LHCN-M2 (cell line): ENCODE measurements at places on chromosomes 6 and 20. TPM values are rescaled to one million over a fixed set of nuclear protein-coding genes. Genes with fewer than 3 reads are reported as not detected.

Gene MED23
- total RNA-seq: 25.7 and 26.9 TPM in 2 replicates

Gene EPB41L2
- total RNA-seq: 18.1 and 26.2 TPM in 2 replicates

Gene STK4
- 18.2 and 22.3 TPM in 2 replicates for total RNA-seq

Gene BHLHE23
- total RNA-seq: not detected in 2 replicates

Gene MAPK13
- total RNA-seq: 0.63 and 1.0 TPM in 2 replicates

Gene ZBTB46
- total RNA-seq: 7.6 and 9.1 TPM in 2 replicates

DNA sequence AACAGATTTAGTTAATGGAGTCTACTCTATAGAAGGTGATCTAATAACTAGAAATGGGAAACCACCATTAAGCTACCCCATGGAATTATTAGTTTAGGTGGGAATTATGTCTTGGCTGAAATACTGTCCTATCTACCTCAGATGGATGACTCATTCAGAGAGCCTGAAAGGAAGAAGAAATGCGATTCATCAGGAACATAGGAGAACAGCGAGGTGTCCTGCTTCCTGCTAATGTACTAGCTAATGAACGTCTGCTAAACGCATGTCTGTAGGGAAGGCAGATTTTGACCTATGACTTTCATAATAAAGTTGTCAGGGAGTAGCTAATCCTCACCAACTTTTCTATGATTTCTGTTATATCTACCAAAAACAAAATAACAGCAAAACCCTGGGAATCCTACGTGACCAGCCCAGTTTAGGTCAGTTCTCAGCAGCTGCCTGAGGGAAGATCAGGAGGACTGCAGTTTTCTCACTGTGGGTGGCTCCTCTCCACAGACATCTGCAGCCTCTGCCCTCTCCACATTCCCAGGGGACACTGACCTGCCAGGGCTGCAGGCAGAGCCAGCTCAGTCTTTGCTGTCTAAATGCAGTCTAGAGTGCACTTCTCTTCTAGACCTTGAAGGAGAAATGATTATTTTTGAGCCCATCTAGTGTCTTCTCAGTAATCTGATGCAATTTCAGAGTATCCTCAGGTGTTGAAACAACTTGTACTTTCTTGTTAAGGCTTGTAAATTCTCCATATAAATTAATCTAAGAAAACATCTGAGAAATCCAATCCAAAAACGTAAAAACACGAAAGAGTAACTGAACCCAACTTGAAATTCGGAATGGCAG lies 18.1 kb upstream of the SFT2D1 start:
- DNase-seq: peak; percentile 74

- no peak for DNase-seq
Measured at GRCh38 chr6:141195251-141195832, 937.4 kb upstream of the GJE1 start.

- DNase-seq: no peak
Measured at GRCh38 chr6:168232989-168233874, 86.3 kb downstream of the DACT2 start.

DNA sequence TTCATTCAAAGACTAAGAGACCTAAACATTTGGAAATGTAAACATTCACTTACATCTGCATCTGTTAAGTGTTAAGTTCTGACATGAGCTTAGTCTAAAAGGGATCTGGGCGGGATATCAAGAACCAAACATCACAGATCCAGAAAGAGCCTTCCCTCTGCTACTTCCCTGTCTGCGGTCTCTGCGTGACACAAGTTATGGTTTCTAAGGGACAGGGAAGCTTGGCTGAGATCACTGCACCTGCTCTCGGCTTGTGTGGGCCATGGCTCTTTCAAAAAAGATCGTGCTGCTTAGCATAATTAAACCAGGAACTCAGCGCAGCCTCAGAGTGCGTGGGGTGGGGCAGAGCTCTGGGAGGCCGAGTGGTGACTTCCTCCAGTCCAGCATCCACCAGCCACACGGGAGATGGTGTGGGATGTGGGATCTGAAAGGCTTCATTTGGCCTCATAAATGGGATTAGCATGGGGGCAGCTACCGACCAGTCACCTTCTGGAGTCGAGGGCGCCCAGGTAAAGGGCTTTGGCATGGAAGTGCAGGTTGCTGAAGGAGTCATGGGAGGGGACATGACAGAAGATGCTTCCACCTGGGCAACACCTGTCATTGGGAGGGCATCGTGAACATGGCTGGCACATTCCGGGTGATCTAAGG lies 16.7 kb upstream of the RAMACL start:
- no peak for DNase-seq

DNA sequence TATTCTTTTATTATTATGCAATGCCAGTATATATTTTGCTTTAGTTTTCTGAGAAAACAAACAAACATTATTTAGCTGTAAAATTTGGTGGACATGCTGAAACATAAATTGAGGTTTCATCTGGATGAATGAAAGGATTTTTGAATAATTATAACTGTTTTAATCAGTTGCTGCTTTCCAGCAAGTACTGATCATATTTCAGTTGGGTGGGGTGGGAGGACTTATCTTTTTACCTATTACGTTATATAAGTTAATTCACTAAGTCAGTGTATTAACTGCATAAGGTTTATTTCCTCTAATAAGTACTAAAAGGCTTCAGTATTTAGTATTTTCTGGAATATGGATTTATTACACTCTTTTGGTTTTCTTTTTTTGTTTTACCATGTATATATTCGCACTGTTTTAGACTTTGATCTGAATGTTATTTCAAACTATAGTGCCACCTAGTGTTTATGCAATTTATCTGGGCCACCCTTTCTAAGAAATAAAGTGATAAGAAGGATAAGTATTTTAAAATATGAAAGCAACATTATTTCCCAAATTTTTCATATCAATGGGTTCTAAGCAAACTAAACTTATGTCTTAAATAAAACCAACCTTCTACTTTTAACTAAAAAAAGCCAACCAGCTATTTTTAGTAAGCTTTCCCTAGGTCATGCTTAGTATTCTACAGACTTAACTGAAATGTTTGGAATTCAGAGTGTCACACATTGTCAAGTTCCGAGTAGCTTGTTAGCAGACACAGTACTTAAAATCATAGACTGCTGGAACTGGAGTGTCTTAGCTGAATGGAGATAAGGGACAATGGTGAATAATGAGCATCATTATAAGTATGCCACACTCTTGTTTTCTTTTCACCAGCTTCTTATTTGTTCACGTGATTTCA lies 105.4 kb upstream of the MCHR2 start:
- DNase-seq: peak; percentile 39

- no peak for DNase-seq
Measured at GRCh38 chr6:74167976-74168375, 472.0 kb downstream of the CD109 start.
